ENCODE measurements at places on chromosomes 16 and 17.

GRCh38 chr17:82876602-82877379 lies 37.0 kb upstream of the ZNF750 start:
- no peak for DNase-seq

GRCh38 chr16:25027281-25027680 lies 12.1 kb upstream of the ARHGAP17 start:
- DNase-seq: no peak

DNA sequence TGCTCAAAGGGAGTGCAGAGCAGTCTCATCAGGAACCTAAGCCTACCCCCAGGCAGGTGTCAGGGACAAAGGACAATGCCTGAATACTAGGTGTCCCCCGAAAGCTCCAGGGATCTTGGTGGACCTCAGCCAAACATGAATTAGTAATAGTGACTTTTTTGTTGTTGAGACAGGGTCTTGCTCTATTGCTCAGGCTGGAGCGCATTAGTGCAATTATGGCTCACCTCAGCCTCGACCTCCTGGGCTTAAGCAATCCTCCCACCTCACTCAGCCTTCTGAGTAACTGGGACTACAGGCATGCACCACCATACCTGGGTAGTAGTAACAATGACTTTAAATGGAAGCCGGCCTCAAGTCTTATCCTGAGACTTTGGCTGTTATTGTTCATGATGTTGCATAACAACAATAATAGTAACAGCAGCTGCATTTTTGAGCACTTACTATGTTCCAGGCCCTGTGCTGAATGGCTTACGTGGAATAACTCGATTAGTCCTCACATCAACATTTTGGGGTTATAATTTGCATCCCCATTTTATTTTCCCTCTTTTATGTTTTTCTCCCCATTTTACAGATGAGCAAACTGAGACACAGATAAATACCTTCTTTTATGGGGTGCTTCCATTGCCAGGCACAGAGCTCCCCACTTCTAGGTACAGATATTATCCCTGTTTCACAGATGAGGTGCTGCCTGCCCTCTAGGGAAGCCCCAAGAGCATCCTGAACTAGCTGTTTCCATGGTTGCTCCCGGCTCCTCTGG lies 19.5 kb downstream of the CNGB1 start:
- DNase-seq: no peak

DNA sequence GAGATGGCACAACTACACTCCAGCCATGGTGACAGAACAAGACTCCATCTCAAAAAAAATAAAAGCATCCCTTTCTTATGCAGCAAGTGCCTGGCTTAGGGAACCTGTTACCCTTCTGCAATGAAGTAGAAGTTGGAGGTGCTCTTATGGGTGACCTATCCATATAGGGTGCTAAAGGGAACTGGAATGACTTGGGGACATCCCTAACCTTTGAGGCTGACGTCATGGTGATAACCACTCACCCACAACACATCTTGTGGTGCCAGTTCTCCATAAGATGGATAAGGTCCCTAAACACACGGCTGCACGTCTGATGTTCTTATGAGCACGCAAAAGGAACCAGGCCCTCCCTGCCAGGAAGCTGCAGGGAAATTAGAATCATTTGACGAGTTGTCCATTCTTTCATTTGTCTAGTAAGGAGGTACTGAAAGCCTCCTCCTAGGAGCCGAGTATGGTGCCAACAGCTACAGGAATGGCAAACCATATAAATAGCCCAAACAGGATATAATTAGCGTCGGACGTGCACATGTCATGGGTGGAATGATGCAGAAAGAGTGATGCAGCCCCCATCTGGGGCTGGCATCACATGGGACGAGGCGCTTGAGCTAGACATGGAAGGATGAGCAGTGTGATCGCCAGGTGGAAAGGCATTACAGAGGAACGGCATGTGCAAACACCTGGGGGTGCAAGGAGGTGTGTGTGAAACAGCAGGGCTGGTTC lies 52.5 kb downstream of the ARHGAP27 start:
- no peak for DNase-seq

DNA sequence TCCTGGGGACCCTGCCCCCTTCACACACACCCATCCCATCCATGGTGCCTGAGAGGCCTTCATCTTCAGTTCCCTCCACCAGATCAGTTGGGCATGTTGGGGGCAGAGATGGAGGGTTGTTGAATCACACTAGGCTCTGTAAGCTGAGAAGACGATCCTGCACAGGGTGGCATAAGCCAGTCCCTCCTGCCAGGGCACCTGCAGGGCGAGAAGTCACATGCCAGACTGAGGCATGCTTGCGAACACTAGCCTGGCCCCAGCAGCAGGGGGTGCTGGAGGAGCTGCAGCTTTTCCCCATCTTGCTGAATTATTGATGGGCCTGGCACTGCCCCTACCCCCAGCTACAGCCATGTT lies 6.1 kb upstream of the TBX2 start:
- no peak for DNase-seq

Data from CD8-positive, alpha-beta T cell (primary cell).